CD8-positive, alpha-beta memory T cell (primary cell): ENCODE measurements at places on chromosomes 3 and 15.
A peak's percentile ranks its signal among the peaks of the same experiment; 100 is the strongest.

DNA sequence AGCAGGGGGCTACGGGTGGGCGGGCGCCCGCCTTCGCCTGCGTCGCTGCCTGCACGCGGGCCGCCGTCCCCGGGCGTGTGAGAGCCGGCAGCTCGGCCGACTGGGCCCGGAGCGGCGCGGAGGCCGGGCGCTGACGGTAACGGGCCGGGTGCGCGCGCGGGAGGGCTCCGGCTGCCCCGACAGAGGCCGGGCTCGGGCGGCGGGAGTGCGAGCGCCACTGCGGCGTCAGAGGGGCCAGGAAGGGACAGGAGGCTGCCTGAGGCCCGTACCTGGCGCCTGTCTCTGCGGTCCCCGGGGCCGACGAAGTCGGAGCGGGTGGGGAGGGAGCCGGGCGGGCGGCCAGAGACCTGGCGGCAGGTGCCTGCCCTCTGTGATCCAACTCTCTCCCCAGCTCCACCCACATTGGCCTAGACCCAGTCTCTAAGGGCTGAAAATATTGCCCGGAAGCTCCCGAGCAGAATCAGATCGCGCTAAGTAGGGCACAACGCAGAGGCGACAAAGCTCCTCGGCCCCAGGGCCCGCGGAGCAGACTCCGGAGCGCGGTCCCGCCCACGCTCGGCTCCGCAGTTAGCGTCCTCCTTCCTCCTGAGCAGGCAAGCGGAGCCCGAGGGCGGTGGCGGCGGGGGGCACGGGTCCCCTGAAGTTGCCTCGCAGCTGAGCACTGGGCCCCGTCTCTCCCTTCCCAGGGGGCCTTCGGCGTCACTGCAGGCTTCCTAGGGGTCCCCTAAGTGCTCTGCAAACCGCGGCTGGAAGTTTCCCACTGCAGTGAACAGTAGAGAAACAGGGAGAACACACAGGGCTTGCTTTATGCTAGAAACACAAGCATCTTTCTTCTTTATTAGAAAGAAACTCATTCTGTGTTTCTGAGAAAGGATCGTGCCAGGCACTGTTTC, at the start of gene MAN2A2:
Gene MAN2A2 (plus strand): TSS at position 463 of the 893 bp plus-strand sequence. CDS start 906 bp downstream, outside the sequence.
- DNase-seq, result peak; percentile 51

DNA sequence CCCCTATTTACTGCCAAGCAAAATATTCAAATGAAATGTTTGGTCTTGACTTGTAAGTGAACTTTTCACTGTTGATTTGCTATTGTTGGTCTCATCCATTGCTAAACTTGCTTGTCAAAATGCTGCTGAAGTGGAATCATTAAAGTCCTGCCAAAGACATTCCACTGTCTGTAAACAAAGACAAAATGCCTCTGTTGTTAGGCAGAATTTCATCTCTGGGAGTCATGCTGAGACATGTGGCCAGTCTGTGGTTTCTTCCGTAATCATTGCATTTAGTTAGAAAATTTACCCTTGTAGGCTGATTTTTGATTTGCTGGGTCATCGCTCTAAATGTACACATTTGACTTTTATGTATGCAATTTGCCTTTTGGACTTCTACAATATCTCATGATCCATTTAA, 577.7 kb downstream of the MECOM start:
- no peak for DNase-seq

DNA sequence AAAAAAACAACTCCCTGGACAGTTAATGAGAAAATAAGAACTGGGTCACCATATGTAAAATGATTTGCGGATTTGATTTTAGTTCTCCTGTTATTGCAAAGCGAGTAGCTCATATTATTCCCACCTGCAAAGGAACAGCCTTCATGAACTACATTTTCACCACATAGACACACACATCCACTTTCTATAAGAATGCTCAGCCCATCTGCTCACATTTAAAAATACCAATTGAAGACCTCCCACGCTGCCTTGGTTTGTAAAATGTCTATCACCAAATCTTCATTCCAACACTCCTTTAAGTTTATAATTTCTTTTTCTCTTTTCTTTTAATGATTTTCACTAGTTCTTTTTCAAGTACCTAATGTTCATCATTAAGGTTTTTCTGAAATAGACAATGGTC, 148.6 kb downstream of the FGF12 start:
- no peak for DNase-seq

DNA sequence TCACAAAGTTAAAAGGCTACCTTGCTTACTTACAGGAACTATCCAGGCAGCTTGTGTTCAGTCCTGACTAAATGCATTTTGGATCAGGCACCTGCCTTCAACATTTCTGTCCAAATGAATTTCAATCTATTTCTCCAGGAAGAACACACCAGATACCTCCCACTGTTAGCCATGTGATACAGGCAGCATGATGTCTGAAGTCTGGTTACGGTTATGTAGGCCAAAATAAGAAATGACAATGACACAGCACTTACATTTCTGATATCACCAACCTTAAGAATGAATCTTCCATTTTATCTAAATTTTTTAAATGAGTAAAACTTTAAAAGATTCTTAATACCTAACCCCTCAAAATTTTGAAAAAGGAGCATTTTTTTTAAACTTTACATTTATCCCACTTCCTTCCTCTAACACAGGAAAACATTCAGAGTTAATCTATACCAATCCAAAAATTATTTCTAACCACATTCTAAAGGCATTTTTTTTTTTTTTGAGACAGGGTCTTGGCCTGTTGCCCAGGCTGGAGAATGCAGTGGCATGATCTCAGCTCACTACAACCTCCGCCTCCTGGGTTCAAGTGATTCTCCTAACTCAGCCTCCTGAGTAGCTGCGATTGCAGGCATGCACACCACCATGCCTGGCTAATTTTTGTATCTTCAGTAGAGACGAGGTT, at the start of gene MAP4:
Gene MAP4 (minus strand): TSS at position 116 of the 673 bp plus-strand sequence. CDS start 17,556 bp downstream, outside the sequence.
- no peak for DNase-seq

DNA sequence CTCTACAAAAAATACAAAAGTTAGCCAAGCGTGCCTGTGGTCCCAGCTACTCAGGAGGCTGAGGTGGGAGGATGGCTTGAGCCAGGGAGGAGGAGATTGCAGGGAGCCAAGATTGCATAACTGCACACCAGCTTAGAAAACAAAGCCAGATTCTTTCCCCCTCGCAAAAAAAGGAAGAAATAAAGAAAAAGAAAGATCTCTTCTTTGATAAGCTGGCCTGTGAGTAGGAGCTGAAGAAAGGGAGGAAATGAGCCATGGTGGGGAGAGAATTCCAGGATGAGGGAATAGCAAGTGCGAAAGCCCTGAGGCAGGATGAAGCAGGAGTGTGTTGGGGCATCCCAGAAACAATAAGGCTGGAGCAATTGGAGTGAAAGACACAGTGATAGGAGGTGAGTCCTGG, 24.5 kb upstream of the TOP2B start:
- DNase-seq, result no peak

- no peak for DNase-seq
Observed at GRCh38 chr3:61201071-61201470, 50.2 kb downstream of the FHIT start.

DNA sequence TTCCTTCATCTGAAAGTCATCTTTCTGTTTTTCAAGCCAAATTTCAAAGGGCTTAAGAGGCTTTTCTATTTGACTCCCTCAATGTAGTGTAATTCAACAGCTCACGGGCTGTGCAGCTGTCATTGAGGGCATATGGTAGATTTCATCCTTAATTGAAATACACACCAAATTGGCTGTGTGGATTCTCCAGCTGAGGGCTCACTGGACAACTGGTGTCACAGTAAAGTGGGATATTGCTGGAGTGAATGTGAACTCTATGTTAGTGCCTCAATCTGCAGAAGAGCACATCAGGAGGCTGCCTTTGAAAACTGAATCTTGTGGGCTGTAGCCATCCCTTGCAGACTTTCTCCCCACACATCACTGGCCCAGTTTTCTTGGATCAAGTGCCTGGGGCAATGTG, 120.1 kb downstream of the GALK2 start:
- DNase-seq, result no peak

DNA sequence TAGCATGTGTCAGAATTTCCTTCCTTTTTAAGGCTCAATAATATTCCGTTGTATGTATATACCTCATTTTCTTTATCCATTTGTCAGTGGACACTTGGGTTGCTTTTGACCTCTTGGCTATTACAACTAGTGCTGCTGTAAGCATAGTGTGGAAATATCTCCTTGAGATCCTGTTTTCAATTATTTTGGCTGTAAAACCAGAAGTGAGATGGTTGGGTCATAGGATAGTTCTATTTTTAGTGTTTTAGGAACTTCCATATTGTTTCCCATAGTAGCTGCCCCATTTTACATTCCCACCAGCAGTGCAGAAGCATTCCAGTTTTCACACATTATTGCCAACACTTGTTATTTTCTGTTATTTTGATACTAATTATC, 70.4 kb upstream of the C15orf39 start:
- no peak for DNase-seq

DNA sequence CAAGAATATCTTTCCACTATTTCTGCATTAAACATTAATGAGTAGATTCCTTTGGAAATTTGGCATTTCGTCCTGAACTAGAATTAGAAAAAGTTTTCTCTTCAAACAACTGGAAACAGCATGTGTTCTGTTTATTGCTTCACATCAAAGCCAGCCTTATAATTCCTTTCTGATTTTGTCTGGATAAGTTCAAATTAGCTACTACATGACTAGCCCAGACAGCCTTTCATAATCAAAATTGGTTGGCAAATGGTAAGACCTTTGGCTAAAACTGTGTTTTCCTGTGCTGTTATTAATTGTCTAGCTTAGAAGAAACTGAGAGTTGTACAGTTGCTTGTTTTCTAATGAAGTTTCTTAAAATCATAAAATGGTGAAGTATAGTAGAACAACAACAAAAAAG, 52.7 kb upstream of the P3H2 start:
- no peak for DNase-seq

GRCh38 chr3:54520060-54520459, 397.7 kb downstream of the CACNA2D3 start:
- no peak for DNase-seq

GRCh38 chr15:101029971-101030661, 111.0 kb downstream of the LRRK1 start:
- no peak for DNase-seq

GRCh38 chr3:94405258-94406035, 342.6 kb downstream of the NSUN3 start:
- no peak for DNase-seq

- DNase-seq, result no peak
Observed at GRCh38 chr3:146682171-146682570, 77.0 kb upstream of the PLSCR5 start.

DNA sequence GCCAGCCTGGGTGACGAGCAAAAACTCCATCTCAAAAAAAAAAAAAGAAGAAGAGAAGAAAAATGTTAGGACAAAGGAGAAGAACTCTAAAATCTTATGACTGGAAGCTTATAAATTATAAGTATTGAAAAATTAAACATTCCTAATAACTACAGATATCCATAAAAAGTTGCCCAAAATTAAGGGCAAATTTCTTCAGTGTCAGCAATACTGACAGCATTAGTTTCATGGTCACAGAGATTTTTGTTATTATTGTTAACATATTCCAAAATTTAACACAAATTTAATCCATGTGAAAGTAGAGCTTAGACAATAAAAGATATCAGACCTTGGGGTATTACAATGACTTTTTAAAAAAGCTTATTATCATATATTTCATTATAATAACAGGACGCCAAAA, 74.1 kb downstream of the NR2F2 start:
- no peak for DNase-seq

GRCh38 chr15:54803987-54804386, 392.8 kb downstream of the RSL24D1 start:
- no peak for DNase-seq

GRCh38 chr3:39903253-39903652, 93.8 kb downstream of the MYRIP start:
- no peak for DNase-seq

GRCh38 chr3:31369637-31370379, 162.9 kb upstream of the STT3B start:
- DNase-seq, result no peak

DNA sequence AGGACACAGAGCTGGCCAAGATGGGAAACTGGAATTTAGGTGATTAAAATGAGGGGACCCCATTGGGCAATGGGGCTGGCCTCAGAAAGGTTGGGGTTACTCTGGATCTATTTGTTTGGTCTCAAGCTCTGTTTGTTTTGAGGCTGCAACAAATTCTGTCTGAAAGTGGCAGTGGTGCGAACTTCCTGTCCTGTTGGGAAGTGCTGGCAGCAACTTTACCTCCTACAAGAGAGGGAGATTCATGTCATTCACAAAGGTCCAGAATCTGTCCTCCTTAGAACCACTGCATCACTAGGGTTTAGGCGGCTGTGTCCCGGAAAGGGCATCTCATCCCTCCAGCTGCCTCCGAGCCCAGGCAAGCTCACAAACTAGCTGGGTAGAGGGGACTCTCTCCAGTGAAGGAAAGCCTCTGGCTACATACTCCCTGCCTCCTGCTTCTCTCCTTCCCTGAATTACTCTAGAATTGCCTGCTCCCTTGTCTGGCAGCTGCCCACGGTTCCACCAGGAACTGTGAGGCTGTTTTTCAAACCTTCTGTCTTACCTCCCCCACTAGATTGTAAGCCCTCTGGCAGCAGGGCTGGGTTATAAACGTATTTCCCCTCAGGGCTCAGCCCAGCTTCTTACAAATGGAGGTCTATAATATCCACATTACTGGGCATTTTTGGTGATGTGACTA, 23.6 kb downstream of the MEGF11 start:
- DNase-seq, result no peak

GRCh38 chr3:140406655-140407054, 271.2 kb upstream of the TRIM42 start:
- DNase-seq, result no peak

- no peak for DNase-seq
Observed at GRCh38 chr3:12948891-12949711, 107.7 kb upstream of the RPL32 start.

DNA sequence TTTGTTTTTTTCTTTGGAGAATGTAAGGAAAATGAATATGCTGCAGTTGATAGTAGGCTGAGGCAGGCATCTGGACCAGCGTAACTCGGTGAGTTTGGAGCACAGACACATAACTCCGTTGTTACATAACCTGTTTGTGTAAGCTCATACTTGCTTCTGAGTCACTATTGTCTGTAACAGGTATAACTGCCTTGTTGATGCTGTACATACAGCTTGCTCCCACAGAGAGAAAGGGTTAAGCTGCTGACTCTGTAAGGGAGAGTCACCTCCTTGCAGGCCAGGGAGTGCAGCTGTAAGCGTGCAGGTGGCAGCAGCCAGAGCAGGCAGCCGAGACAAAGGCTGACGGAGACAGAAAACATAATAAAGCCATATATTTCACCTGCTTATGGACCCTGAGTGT, 20.4 kb downstream of the RETNLB start:
- no peak for DNase-seq

- no peak for DNase-seq
Observed at GRCh38 chr3:8659242-8659641, 14.6 kb upstream of the SSUH2 start.
